Fibroblast of lung (primary cell): ENCODE measurements at places on chromosomes 7 and 10.

- no peak for DNase-seq
These were observed 131.6 kb upstream of the NPY start for GRCh38 chr7:24152356-24152755.

- peak; percentile 74 for DNase-seq
These were observed 2.1 kb upstream of the ADD3 start for GRCh38 chr10:110005719-110006118.

GRCh38 chr7:423312-424260 is 96.1 kb downstream of the PDGFA start:
- DNase-seq = no peak

DNA sequence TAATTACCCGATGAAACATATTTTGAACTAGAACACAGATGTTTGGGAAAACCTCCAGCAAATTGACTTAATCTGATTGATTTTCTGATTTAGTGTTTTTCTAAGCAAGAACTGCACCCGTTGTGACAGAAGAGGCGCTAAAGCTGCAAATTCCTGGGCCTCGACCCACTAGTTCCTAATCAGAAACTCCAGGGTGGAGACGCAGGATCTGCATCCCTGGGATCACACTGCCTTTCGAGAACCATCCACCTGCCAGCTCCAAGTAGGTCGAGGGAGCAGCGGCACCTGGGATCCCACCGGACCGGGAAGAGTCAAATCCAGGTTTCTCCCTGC is 136.8 kb upstream of the CDCA7L start:
- DNase-seq = no peak

DNA sequence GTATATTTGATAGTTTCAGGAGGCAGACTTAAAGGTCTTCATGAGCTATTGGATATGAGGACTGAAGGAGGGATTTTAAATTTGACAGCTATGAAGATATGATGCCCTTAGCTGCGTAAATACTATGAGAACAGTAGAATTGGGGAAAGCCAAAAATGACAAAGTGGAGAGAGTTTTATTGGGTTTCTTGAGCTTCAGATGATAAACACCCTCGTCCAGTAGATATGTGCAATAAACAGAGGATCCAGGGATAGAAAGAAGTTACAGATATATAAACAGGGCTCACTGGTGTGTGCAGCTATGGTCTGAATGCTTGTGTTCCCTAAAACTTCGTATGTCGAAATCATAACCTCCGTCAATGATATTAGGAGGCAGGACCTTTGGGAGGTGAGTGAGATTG is 131.3 kb downstream of the INHBA start:
- no peak for DNase-seq
